ENCODE measurements at places on chromosomes 2 and 18. TPM values are rescaled to one million over a fixed set of nuclear protein-coding genes. Genes with fewer than 3 reads are reported as not detected.

DNA sequence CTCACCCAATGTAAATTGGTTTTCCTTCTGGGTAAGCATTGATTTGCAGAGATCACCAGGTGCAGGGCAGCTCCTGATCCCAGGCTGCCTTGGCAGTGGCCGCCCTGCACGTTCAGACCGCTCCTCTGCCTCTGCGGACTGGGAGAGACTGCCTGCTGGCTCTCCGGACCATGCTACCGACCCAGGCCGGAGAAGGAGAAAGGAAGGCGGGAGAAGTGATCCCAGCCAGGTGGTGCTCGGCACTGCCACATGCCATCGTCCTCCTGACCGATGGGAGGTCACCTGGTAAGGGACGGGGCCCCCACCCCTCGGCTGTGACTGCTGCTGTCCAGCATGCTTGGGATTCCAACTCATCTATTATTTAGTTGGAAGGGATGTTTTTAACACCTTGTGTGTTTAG is 108.1 kb upstream of the POU3F3 start:
- DNase-seq, result no peak

PLEK gene
- 319 TPM for total RNA-seq

NT5DC4 gene
- total RNA-seq, result 0.85 TPM

REG1B gene
- 2.7 TPM for total RNA-seq

TUBA4B gene
- not detected for total RNA-seq

Data from GM12878 (cell line).